Amniotic stem cell (primary cell): ENCODE measurements at places on chromosomes 2 and 18.

DNA sequence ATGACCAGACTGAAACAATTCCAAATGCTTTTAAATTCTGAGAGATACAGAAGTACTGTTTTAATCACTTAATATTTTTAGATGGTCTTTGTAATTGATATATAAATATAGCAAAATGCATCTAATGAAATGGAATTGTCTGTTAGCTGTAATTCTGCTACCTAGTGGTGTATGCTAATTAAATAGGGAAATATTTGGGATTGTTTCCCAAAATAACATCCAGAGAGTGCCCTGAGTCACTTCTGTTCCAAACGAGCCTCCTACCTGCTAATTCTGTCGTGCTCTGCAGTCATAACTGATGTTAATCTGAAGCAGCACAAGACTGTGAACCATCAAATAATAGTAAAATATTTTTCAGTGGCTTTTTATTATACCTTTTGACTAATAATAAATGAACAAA is 71.4 kb upstream of the NOSTRIN start:
- DNase-seq: no peak

DNA sequence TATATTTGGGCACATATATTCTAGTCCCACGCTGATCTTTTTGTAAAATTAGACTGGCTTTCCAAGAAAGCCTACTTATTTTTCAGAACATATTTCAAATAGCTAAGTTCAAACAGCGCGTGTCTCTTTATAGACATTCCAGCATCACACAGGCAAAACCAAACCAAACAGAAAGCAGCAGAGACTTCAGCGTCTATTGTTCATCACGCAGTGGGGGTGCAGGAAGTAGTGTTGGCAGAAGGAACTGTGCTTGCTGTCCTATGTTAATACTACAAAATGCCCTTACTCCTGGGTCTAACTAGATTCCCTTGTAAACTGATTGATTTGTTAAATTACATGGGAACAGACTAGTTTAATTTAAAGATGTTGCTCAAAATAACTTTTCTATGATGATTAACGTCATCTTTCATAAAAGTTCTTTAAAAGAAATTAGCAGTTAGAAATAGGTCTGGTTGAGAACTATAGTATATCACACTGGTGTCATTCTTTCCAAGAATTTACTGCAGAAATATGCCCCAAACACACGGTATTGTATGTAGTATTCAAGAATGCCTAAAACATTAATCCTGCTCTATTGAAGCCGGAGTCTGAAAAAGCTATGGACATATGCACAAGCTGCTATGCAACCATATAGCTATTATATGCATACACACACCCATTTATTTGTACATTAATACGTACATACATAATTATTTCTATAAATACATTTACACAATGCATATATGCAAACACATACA is 436.3 kb downstream of the CBLN2 start:
- no peak for DNase-seq

GRCh38 chr2:72292433-72292832 is 144.8 kb upstream of the CYP26B1 start:
- DNase-seq: no peak

DNA sequence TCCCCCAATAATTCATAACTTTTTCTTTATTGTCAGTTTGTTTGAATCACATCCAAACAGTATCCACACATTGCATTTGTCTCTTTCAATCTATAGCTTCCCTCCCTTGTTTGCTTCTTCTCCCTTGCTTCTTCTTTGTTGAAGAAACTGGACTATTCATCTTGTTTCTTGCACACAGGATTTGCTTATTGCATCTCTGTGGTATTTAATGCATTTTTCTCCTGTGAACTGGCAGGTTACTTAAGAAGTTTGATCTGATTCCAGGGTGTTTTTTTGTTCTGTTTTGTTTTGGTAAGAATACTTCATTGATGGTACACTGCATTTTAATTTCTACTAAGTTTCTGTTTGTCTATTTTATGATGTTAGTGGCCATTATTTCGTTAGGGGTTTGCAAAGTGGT is 166.8 kb downstream of the CAMKMT start:
- peak; percentile 41 for DNase-seq

GRCh38 chr2:173326806-173327205 is 27.9 kb upstream of the CDCA7 start:
- DNase-seq: no peak

DNA sequence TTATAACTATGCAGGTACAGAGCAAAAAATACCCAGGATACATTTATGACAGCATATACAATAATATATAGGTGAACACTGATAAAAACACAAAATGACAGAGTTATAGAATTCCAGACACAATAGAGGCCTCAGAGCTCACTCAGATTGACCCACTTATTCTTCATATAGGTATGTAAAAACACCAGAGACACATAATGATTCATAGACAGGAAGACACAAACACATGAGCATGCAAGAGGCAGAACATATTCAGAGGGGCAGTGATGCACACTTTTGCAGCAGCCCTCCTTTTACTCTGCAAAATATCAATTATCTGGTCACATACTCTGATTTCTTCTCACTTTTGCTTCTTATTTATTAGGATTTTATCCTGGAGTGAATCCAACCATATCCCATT is 633.3 kb upstream of the ACVR2A start:
- DNase-seq: no peak

DNA sequence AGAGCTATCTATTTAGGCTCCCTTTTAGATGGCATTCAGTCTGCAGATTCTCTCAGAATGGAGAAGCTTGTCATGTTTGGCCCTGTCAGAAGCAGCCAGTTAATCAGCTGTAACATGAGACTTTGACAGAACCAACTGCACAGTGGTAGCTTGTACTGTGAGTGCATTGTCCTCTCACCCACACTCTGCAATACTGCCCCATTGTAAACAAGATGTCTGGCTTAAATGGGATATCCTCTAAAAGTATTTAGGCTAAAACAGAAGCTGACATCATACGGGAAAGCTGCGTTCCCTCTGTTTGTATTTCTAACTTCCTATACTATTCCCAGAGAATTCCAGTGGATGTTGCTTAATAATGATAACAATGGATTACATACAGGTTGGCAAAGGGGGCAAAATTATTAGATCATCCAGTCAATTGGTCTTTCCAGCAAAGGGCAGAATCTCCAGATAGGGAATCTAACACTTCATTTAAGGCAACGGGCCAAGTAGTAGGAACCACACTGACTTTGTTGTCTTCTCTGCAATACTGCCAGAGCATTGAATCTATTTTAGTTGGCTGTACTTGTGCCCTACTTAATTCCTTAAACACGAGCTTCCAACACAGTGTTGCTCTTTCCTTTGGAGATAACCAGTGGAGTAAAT is 15.4 kb upstream of the STAT4 start:
- no peak for DNase-seq

DNA sequence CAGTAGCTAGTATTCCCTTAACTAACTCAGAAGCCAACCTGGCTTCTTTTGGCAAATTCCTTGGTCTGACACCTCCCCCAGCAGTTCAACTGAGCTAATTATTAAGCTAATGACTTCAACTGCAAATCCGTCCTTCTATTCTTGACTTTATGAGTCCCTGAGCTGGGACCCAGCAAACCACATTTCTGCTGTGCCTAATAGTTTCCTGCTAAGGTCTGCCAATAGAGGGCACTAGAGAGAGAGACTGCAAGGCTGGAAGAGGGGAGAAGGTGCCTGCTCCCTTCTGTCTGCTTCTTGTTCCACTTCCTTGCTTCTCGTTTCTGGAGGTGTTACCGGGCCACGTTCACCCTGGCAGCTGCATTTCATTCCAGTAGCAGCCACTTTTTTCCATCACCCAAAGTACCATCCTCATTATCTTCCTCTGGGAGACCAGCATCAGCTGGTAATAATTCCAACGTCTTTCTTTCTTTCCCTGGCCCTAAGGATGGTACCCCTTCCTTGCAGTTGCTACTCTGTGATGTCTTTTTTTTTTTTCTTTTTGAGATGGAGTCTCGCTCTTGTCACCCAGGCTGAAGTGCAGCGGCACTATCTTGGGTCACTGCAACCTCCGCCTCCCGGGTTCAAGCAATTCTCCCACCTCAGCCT is 352.0 kb downstream of the TNS1 start:
- DNase-seq: peak; percentile 22

- no peak for DNase-seq
Measured at GRCh38 chr2:8679827-8680731, 1.8 kb upstream of the ID2 start.

- no peak for DNase-seq
Measured at GRCh38 chr2:190469771-190470170, 61.6 kb downstream of the MFSD6 start.

DNA sequence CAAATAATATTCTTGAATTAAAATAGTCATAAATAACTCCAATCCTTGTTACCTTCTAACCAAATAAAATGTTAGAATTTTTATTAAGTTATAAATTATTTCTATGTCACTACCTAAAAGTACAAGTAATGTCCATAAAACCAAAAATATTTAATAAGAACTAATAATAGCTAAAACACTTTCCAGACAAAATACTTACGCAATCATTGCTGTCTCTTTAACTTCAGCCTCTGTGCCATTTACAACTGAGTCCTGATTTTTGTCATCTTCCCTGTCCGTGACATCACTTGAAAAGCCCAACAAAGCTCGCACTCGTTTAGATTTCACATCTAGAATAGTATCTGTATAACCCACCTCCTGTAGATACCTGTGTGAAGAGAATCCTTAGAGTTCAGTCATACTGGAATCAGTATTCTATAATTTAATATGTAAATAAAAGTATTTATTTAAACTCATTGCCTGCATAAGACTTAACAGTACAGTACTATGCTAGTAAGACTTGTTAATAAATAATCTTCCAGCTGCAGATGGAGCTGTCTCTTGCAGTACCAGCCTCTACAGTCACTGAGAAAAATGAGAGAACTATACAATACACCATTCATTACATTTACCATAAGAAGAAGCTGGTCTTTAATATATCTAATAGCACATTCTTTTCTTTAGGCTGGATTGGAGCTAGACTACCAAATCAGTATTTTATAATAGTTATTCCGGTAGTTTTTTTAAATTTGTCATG is 63.8 kb downstream of the STRN start:
- DNase-seq: no peak

DNA sequence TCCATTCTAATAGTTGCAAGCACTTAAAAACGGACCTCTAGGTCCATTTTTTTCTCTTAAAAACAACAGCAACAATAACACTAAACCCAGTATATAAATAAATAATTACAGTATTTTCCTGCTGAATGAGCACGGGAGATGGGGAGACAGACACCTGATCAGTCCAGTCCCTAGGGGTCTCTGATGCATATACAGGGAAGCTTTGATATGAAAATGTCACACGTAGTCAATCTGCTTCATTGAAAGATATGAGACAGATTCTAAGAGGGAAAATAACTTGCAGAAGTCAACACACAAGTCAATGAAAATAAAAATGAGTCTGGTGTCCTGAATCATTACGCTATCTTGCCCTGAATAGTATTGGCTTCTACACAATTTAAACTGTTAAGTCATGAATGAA is 523.3 kb upstream of the SLC8A1 start:
- no peak for DNase-seq

DNA sequence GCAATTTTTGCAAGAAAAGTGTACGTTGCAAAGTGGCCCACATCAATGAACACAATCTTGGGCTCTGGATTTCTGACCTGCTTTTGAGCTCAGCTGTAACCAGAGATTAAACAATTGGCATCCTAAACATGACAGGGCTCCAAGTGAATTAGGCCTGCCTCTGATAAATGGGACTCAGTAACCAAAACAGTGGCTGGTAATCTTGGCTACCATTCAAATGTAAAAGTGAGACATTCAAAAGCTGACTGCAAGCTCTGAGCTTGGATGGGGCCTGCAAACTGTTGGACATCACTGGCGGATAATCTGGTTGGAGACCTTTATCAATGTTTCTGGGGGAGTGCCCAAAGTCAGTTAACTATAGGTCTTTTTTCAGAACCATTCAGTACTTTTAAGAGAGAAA is 160.7 kb downstream of the RAB3GAP1 start:
- no peak for DNase-seq

DNA sequence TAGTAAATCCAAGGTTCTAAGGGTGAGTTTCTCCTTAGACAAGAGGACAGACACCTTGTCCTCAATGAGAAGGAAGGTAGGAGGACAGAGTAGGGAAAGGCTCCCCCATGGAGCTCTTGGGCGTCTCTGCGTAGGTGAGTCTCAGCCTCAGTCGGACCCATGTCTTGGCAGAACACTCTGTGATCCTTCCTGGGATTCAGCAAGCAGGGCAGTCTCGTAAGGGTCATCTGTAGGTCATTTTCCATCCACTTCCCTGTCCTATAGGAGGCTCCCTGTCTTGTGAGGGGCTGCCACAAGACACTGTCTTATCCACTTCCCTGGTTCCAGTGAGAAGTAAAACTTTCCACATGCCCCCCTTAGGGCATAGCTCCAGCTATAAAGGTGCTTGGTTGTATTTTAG is 122.6 kb upstream of the TWIST2 start:
- DNase-seq: no peak

DNA sequence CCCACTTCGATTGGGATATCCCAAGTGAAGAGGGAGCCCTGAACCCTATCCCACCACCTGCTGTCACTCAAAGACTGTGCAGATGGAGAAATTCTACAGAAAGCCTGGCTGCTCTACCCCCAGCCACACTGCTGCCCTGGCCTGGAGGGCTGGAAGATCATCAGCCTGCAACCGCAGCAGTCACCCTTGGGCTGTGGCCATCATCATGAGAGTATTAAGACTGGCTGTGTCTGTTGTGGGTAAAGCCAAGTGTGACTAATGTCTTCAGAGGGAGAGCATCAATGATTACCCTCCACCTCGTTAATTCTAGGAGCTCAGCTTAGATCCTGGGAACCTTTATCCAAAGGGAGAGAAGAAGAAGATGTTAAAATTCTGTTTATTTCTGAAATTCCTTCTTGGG is 221.5 kb downstream of the TFCP2L1 start:
- no peak for DNase-seq

- DNase-seq: no peak
Measured at GRCh38 chr2:8281950-8282857, 399.7 kb upstream of the ID2 start.

- no peak for DNase-seq
Measured at GRCh38 chr2:150219861-150220260, 267.6 kb downstream of the RND3 start.

- DNase-seq: no peak
Measured at GRCh38 chr2:100584816-100585215, 22.0 kb downstream of the PDCL3 start.

- no peak for DNase-seq
Measured at GRCh38 chr2:17646838-17647701, 106.5 kb downstream of the SMC6 start.

DNA sequence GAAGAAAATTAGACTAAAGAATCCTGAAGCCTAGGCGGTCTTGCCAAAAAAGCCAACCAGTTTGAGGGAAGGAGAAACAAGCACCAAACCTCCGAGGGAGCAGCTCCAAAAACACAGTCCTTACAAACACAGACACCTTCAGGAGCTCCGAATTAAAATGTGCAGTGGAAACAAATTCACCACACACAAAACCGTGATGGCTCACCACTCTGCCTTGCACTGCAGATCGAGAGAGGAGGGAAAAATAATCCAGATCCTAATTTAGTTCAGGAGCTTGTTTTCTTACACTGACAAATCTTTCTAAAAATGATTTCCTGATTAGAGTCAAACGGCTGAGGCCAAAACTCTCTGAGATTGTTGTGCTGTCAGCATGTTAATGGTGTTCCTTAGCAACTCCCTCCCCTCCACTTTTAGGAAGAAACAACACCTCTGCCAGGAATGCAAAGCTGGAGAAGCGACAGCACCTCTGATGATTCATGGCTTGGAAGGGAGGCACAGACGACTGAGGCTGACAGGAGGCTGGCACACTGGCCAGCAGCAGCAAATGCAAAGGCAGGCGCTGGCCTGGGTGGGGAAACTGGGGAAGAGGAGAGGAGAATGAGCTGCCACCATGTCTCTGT is 249.4 kb upstream of the KLHL29 start:
- no peak for DNase-seq
